Vagina (tissue), 2 donors: ENCODE measurements at places on chromosomes 16 and 17. TPM values are rescaled to one million over a fixed set of nuclear protein-coding genes. Genes with fewer than 3 reads are reported as not detected.

PNMT gene
- total RNA-seq = 5.6 TPM

SMIM22 gene
- total RNA-seq = not detected

KRTAP17-1 gene
- not detected for total RNA-seq

PYY gene
- total RNA-seq = not detected

CD19 gene
- total RNA-seq = not detected

MYL4 gene
- not detected for total RNA-seq

CCL2 gene
- 15.2 TPM for total RNA-seq

OR3A3 gene
- total RNA-seq = not detected

ATP1B2 gene
- 2.7 TPM for total RNA-seq

OXLD1 gene
- 43.0 TPM for total RNA-seq

CD300LG gene
- 5.6 TPM for total RNA-seq

PSMD7 gene
- total RNA-seq = 74.4 TPM

DNA sequence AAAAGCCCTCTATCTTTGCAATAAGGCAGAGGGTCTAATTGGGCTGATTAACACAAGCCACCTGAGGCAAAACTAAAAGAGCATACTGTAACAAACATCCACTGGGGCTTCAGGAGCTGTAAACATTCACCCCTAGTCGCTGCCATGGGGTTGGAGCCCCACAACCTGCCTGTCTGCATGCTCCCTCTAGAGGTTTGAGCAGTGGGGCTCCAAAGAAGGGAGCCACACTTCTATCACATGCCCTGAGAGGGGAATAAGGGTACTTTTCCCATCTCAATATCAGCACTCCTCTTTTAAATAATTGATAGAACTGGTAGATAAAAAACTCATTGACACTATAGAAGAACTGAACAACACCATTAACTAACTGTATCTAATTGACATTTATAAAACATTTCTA, 130.1 kb upstream of the COX10 start:
- no peak for DNase-seq

DNA sequence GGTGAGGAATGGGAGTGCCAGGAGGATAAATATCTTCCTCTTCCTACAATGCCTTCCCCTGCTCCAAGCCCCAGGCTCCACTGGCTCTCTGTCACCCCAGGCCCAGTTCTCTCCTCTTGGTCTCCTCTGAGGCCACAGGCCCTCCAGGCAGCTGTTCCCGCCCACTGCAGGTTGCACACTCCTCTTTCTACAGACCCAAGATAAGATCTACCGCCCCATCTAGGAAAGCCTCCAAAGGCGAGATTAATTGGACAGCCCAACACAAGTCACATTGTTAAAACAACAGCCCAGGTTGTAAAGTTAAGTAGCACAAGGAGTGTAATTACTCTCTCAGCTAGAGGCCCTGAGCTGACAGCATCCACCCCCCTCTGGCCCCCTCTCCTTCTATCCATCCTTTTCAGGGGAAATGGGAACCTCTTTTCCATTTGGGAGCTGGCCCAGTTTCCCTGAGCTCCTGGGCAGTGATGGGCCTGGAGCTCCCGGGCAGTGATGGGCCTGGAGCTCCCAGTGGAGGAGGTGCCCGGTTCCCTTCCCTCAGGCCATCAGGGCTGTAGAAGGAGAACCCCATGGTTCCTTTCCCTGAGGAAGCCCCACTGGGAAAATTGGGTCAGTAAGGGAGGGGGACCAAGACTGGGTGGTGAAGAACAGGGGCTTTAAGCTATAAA, 7.3 kb downstream of the DLX4 start:
- DNase-seq = no peak

- DNase-seq = no peak
Measured at GRCh38 chr17:28506763-28507487, 777 bp downstream of the FOXN1 start.

GRCh38 chr16:78100112-78100467, 636 bp downstream of the WWOX start:
- DNase-seq = no peak

- DNase-seq = no peak
Measured at GRCh38 chr16:11377154-11377553, 31.9 kb downstream of the RMI2 start.

DNA sequence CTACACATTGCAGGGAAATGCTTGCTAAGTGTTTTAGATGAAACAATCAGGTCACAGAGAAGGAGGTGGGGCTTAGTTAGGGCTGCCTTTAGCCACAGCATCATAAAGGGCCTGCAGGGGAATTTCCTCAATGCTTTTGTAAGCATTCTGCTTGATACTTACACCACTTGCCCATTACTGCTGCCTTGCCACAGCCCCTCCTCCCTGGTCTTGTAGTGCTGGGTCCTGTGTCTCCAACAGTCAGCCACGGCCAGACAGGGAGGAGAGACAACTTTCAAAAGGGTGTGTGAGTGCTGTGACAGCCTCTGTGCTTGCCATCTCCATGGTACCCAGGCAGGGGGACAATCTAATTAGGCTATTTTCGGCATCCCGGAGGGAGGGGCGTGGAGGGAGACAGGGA, 111.2 kb downstream of the SHISA9 start:
- no peak for DNase-seq

DNA sequence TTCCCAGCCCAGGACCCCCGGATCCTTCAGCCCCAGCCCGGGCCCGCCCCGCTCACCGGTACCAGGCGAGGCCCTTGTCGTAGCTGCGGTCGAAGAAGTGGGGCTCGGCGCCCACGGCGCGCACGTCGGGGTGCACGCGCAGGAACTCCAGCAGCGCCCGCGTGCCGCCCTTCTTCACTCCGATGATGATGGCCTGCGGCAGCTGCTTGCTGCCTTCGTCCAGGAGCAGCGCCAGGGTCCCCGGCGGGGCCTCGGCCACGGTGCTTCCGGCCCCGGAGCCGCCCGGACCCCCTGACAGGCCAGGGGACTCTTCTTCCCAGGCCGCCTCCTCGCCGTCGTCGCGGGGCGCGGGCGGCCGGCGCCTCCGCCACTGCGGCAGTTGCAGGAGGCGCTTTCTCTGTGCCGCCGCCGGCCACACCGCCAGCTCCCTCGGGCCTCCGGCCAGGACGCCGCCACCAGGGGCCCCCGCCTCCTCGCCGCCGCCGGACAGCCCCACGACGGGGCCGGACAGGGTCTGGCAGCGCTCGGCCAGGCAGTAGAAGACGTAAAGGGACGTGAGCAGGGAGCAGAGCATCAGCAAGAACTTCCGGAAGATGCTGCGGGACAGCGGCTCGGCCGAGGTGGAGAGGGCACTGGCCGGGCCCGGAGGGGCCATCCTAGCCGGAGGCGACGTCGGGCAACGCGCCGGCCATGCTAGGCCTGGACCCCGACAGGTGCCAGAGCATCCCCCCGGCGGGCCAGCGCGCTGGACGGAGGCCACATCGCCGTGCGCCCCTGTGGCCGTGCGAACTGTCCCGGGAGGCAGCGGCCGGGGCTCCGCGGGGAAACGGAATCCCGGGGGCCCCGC, 1.0 kb downstream of the HS3ST3A1 start:
- DNase-seq = no peak

GRCh38 chr16:65788434-65789140, 577.9 kb upstream of the CDH5 start:
- DNase-seq = no peak

DNA sequence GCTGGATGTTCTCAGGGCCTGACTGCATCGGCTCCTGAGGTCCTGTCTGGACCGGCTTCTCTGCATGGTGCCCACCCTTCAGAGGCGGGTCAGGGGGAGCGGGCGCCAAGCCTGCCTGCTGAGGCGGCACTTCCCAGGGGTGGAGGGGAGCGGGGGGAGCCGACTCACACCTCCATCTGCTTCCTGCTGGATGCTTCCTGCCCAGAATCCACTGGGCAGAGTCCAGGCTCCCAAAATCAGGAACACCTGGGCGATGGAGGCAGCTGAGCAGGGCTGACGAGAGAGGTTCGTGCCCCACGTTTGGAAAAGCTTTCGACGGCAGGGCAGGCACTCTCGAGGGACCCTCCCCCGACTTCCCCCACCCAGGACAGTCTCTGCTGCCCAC, 42.2 kb downstream of the TIMM22 start:
- DNase-seq = no peak

DNA sequence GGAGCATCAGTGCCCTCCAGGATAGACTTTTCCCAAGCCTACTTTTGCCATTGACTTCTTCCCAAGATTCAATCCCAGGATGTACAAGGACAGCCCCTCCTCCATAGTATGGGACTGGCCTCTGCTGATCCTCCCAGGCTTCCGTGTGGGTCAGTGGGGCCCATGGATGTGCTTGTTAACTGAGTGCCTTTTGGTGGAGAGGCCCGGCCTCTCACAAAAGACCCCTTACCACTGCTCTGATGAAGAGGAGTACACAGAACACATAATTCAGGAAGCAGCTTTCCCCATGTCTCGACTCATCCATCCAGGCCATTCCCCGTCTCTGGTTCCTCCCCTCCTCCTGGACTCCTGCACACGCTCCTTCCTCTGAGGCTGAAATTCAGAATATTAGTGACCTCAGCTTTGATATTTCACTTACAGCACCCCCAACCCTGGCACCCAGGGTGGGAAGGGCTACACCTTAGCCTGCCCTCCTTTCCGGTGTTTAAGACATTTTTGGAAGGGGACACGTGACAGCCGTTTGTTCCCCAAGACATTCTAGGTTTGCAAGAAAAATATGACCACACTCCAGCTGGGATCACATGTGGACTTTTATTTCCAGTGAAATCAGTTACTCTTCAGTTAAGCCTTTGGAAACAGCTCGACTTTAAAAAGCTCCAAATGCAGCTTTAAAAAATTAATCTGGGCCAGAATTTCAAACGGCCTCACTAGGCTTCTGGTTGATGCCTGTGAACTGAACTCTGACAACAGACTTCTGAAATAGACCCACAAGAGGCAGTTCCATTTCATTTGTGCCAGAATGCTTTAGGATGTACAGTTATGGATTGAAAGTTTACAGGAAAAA, 9.7 kb upstream of the CYLD start:
- DNase-seq = peak; percentile 82

DNA sequence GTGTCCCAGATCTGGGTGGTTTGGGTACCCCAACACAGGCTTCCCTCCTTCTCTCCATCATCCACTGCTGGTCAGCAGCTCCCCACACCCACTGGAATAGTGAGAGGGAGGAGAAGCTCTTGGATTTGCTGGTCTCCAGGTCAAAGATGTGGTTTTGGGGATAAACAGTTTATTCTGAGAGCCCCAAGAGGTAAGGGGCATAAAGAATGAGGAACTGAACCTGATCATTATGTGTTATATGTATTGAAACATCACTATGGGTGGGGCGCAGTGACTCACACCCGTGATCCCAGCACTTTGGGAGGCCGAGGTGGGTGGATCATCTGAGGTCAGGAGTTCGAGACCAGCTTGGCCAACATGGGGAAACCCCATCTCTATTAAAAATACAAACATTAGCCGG, 3.9 kb downstream of the DPEP2 start:
- no peak for DNase-seq

DNA sequence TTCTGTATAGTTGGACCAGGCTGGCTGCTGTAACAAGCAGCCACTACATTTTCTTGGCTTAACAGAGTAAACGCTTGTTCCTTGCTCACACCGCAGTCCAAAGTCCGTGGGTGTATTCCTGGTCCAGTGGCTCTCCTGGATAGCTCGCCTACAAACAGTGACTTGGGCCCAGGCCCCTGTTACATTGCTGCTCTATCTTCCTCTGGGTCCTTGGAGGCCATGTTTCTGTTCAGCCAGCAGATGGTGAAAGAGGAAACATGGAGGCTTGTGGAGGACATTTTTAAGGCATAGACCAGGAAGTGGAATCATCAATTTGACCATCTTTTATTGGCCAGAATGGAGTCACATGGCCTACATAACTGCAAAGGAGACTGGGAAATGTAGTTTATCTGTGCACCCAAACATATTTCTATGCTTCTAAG, 55.1 kb downstream of the ATP2C2 start:
- no peak for DNase-seq

DNA sequence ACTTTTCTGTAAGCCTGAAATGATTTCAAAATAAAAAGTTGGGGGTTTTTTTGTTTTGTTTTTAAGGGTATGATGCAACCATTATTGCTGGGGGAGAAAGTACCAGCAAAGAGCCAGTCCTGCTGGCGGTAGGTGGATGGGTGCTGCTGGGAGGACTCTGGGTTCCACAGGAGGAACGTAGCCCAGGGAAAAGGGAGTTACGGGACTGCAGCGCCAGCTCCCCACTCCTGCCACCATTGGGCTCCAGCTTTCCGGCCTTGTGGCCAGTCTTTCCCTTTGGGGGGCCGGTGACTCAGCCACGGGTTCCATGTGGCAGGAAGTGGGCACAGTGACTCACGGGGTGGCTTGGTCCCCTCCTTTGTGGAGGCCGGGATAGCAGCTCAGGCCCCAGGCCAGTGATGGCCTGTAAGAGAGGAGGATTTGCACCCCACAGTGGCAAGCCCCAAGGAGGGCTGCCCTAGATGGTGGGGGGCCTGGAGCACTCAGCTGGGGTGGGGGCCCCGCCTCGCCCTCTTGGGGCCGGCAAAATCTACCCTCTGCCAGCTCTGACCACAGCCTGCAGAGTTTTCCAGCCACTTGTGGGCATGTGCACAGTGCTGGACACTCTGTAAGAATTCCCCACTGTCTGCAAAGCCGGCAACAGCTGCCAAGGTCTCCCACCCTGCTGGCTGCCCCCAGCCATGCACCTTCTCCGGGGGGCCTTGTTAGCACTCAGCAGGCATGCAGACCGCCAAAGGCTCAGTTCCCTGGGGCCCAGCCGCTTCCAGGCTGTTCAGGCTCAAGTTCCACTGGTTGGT, 30.4 kb downstream of the SOCS3 start:
- DNase-seq = no peak

DNA sequence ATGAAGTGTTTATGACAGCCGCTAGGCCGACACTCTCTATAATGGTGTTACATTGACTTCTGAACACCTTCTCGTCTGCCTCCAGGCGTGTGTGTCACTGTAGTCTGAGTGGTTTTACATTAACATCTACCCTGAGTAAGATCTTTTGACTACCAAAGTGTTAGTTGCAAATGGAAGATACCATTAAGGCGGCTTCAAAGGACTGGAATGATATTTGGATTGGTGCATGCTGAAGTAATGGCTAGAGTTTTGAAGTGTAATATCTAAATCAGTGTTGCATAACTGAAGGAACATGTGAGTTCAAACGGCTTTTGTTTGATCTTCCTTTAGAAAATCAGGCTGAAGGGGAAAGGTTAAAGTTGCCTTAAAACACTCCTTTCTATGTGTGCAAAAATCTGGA, 52.2 kb downstream of the BCAS3 start:
- DNase-seq = no peak

- no peak for DNase-seq
Measured at GRCh38 chr17:43718544-43718943, 40.0 kb downstream of the SOST start.

GRCh38 chr17:77492446-77493237, 351.9 kb downstream of the SEC14L1 start:
- DNase-seq = no peak

DNA sequence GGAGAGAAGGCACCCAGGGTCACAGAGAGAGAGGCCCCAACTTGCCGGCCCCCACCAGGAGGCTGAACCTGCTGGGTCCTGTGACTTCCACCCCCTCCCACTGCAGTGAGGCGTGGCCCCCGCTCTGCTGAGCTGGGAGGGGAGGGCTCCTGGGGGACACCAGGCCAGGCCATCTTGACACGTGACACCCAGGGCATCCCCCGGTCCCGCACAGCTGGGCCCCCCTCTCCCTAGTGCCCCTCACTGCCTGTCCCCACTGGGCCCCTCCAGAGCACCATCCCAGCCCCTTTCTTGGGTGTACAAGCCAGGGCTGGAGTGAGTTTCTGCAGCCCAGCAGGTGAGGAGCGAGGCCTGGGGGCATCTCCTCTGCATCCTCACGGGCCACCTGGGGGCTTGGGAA, 12.4 kb downstream of the UBALD1 start:
- no peak for DNase-seq

- DNase-seq = no peak
Measured at GRCh38 chr16:22347100-22347820, 27.2 kb downstream of the CDR2 start.
